ENCODE measurements at places on chromosomes 4 and X. TPM values are rescaled to one million over a fixed set of nuclear protein-coding genes. Genes with fewer than 3 reads are reported as not detected.

DNA sequence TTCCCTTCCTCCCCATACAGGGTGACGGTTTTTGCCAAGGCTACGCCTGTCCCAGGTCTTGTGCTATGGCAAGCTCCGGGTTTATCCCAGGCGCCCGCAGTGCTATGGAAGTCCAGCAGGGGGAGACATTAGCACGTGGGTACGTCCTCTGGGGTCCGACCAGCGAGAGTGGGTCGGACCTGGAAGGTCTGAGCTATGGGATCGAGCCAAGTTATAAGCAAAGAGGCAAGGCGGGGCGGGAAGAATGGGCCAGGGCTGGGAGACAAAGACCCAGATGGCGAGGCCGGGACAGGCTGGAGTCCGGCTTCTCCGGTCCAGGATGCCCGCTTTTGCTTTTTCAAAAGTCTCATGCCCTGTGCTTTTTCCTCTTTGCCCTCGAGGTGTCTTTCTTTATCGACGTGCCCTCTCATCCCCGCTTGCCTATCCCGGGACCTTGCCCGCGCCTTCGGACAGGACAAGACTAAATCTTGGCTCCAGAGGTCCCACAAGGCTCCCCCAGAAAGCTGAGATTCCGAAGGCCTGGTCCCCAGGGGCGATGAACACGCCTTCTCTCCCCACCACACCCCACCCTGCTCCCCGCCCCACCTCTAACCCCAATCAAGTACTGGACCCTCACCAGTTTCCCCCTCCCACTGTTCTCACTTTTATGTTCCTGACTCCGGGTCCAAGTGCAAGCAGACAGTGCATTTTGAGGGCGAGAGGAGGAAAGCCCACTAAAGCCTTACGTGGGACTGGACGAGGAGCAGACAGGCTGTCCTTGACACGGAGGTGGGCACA, 785 bp upstream of the EFNB1 start:
- no peaks in the 10 kb centered on the region for H3K27me3 ChIP-seq
- H3K36me3 ChIP-seq = no peaks in the 10 kb centered on the region
- H3K4me1 ChIP-seq = no peaks in the 10 kb centered on the region

DNA sequence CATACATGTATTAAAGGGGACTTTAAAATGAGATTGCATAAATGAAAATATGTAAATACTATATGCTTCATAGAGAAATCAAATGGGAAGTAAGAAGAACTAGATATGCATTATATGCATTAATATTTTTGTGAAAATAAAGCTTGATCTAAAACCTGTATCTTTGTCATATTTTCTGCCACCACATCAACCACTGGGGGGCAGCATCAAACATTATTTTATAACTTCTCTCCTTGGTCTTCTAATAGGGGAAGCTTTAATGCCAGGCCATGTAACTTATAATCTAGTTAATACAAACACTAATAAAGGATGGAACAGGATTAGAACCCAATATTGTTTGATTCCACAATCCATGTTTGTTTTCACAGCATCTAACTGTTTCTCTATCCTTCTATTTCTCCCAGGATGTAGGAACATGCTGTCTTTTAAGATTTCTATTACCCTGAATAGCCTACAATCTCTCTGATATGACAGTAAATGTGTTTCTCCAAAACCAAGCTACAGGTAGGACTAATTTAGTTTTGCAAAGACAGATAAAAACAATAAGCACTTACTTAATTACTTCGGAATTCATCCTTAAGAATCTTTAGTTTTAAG, 10.0 kb downstream of the QRFPR start:
- H3K4me3 ChIP-seq = no peak overlapping the region
- H3K27ac ChIP-seq = no peak overlapping the region
- H3K4me1 ChIP-seq = no peaks in the 10 kb centered on the region
- H3K27me3 ChIP-seq = no peaks in the 10 kb centered on the region
- no peaks in the 10 kb centered on the region for H3K36me3 ChIP-seq

DNA sequence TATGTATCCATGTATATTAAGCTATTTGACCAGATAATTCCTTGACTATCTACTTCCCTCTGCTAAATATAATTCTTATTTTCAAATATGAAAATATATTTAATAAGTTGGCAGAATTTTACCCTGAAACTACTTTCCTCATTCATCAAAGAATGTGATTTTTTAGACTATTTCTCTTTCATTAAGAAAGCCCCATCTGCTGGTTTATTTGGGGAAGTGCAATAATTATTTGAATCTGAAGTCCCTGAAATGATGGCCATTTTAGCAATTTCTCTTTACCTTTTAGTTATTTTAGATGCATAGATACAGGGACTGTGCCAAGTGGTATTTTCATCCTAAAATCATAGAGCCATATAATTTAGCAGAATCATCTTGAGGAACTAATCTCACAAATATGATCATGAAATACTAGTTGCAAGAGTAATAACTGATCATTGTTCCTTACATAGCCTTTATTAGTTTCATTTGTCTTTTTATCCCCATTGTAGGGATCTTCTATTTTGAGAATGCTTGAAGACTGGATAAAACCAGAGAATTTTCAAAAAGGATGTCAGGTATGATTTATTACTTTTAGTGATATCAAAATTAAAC, 39.0 kb downstream of the ENPEP start:
- H3K4me3 ChIP-seq = no peak overlapping the region
- no peaks in the 10 kb centered on the region for H3K4me1 ChIP-seq
- H3K27ac ChIP-seq = no peak overlapping the region

- no peaks in the 10 kb centered on the region for H3K27me3 ChIP-seq
- H3K4me3 ChIP-seq = no peak overlapping the region
- no peak for DNase-seq
- peaks cover 3% of the 10 kb centered on the region for H3K36me3 ChIP-seq
These were observed 8.4 kb upstream of the MAB21L2 start for GRCh38 chr4:150573534-150573933.

- no peaks in the 10 kb centered on the region for H3K4me1 ChIP-seq
- no peak overlapping the region for H3K27ac ChIP-seq
- H3K4me3 ChIP-seq = no peak overlapping the region
These were observed 9.1 kb upstream of the ZNF732 start for GRCh38 chr4:314296-314903.

DNA sequence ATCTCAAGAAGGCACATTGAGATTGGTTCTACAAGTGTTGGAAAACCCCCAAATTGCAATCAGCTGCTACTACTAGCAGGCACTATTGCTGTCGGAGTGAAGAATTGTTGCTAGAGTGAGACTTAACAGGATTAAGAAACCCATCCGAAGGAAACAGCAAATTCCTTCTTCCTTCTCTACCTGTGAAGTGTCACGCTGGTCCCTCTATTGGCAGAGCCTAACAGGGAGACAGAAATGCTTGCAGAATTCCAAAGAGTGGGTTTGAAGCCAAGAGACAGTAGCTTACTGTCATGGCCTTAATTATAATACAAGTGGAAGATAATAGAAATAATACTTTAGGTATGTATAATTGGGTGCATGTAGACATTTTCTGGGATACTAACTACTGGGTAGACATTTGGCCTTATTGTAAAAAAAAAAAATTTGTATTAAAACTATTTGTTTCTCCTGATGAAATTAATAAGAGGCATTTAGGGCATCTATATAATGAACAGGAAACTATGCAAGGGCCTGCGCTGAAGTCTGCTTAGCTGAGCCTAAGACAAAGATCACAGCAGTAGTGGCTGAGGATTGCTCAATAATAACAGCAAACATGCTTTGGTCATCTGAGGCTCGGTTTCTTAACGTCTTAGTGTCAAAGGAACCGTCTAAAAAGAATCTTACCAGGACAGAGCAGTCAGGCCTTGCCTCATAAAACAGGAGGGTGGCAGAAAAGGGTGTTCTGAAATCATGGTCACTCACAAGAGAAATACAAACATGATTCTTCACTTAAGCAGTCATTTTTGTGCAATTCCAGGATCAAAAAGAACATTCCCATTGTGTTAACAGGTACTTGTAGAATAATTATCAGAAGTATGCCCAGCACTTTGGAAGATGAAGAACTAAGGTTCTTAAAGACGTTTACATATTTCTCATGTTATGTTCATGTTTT, 40.8 kb downstream of the FAM241A start:
- no peaks in the 10 kb centered on the region for H3K36me3 ChIP-seq
- H3K4me1 ChIP-seq = no peaks in the 10 kb centered on the region
- no peak overlapping the region for H3K4me3 ChIP-seq

DNA sequence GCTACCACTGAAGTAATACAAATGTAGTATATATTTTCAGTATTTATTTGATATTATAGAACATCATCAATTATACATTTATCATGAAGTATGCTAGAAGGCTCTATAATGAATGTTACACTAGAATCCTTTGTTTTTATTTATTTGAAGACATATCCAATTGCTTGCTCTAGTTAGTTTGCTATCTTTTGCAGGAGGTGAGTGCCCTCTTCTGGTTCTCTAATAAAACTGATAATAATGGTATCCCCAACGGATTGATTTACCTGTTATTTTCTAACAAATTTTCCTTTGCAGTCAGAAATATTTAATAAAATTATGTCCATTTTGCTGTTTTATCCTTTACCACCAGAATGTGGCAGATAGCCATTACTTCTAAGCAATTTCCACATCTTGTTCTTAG, 274.3 kb upstream of the TACR3 start:
- H3K4me3 ChIP-seq = no peak overlapping the region
- no peaks in the 10 kb centered on the region for H3K36me3 ChIP-seq
- no peaks in the 10 kb centered on the region for H3K27me3 ChIP-seq
- no peaks in the 10 kb centered on the region for H3K4me1 ChIP-seq
- H3K27ac ChIP-seq = no peak overlapping the region
- no peak for DNase-seq

Gene MAGED1
- total RNA-seq = 74.5 TPM

Gene DMRTC1
- total RNA-seq = not detected

Gene GSX2
- not detected for total RNA-seq

Gene HSFX4
- not detected for total RNA-seq

Gene HSFX2
- total RNA-seq = not detected

Gene FNIP2
- total RNA-seq = 44.1 TPM

Measured in ascending aorta (tissue), 2 donors.